ENCODE measurements at places on chromosomes 11 and 22.

DNA sequence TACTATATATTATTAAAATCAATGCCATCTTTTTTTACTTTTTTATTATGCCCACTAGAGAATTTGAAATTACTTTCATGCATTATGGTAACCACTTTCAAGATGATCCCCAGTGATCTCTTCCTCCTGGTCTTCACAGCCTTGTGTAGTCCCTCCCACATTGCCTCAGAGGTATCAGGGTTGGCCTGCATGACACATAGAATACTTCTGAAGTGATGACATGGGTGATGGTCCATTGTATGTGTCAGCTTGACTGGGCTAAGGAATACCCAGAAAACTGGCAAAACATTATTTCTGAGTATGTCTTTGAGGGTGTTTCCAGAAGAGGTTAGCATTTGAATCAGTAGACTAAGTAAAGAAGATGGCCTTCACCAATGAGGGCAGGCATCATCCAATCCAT, 14.2 kb upstream of the ISX start:
- DNase-seq: no peak

GRCh38 chr11:87036756-87037449, 831 bp upstream of the TMEM135 start:
- DNase-seq: no peak

DNA sequence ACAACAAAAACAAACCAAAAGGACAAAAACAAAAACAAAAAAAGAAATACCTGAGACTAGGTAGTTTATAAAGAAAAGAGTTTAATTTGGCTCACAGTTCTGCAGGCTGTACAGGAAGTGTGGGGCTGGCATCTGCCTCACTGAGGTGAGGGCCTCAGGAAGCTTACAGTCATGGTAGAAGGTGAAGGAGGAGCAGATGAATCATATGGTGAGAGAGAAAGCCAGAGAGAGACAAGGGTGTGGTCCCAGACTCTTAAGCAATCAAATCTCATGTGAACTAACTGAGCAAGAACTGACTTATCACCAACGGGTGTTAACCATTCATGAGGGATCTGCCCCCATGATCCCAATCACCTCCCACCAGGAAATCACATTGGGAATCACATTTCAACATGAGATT, 58.8 kb upstream of the ZBED5 start:
- DNase-seq: no peak

DNA sequence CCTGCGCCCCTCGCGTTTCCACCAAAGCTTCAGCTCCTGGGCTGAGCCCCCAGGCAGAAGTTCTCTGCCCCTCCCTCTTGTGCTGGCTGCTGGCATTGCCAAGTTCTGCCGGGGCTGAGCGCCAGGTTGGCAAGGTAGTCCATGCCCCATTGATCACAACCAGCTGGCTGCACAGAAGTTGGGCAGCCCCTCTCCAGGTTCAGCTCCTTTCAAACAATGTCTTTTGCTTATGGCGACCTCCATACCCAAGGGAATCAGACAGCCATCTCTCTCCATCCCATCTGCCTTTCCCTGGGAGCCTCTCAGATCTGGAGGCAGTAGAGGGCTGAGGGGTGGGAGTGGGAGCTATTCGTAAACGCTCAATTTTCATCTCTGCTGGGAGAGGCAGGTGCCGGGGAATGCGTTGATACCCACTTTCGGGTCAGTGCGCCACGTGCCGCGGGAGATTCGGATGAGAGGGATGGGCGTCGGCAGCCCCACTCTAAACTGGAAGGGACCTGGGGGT, 1.5 kb downstream of the ADAMTS8 start:
- no peak for DNase-seq

DNA sequence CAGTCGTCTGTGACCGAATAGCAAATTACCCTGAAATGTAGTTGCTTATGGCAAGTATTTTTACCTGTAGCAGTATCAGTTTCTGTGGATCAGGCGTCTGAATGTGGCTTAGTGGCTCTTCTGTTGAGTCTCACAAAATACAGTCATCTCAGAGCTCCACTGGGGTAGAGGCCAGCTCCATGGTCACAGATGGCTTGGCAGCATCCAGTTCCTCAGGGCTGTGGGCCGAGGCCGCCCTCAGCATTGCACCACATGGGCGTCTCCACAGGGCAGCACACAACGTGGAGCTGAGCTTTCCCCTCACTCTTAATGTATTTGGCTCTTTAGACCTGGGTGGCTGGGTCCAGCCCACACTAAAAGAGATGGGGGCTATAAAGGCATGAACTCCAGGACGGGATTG, 57.8 kb downstream of the SBF1 start:
- DNase-seq: no peak

- no peak for DNase-seq
Observed at GRCh38 chr11:34909415-34909814, 6.8 kb downstream of the APIP start.

DNA sequence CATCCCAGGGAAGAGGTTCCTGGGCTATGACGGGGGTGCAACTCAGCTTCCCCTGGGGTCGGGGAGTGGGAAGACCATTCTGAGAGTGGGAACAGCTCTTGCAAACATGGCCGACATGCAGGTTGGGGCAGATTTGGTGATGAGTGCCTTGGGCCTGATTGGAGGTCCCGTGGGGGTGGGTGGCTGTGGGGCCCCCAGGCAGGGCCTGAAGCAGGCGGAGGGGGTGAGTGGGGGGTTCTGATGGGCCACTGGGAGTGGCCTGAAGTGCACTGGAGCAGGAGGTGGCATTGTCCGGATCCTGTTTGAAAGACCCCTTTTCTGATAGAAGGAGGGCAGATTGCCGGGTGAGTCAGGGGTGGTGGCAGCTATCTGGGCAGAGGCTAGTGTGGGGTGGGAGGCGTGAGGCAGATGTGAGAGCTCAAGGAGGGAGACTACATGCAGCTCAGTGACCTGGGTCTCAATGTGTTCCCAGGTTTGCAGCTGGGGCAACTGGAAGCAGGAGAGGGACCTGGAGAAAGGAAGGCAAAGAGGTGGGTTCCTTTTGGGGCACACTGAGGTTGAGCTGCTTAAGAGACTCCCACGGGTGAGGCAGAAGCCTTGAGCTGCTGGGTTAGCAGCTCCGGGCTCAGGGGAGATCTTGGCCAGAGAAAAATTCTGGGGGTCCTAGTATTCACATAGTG, 15.1 kb downstream of the MYEOV start:
- no peak for DNase-seq

- DNase-seq: no peak
Observed at GRCh38 chr11:119371778-119372182, 9.7 kb downstream of the USP2 start.

DNA sequence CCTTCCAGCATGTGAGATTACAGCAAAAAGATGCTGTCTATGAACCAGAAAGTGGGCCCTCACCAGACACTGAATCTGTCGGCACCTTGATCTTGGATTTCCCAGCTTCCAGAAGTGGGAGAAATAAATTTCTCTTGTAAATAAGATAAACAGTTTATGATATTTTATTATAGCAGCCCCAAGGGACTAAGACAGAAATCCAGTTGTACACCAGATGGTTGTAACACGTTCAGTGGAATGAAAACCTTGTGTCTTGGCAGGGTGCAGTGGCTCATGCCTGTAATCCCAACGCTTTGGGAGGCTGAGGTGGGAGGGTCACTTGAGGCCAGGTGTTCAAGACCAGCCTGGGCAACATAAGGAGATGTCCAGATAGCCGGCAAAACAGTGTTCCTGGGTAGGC, 61.8 kb downstream of the MCHR1 start:
- no peak for DNase-seq

- DNase-seq: no peak
Observed at GRCh38 chr11:79406376-79406775, 34.5 kb downstream of the TENM4 start.

DNA sequence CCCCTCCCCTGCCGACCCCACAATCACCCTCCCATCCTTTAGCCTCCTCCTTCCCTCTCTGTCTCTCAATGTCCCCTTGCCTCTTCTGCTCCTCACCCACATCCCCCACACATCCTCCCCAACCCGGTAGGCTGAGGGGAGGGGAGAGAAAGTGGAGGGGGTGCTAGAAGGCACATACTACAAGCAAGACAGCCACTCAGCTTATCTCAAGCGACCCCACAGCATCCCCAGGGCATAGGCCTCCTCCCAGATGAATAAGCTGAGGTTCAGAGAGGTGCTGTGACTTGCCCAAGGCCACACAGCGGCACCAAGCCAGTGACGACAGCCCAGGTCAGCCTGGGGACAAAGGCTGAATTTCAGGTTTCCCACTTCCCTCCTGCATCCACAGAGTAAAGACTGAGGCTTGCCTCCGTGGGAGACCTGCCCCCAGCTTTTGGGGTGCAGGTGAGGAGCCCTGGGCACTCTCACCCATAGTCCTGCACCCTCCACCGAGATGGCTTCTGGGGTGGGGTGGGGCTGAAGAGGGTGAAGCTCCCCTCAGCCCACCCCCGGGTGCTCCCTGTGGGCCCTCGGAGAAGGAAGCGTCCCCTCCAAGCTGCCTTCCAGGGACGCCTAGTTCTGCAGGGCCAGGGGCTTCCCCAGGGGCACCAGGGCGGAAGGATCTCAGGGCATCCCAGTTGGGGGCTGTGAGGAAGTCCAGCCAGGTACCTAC, 511 bp downstream of the RAC2 start:
- DNase-seq: no peak

DNA sequence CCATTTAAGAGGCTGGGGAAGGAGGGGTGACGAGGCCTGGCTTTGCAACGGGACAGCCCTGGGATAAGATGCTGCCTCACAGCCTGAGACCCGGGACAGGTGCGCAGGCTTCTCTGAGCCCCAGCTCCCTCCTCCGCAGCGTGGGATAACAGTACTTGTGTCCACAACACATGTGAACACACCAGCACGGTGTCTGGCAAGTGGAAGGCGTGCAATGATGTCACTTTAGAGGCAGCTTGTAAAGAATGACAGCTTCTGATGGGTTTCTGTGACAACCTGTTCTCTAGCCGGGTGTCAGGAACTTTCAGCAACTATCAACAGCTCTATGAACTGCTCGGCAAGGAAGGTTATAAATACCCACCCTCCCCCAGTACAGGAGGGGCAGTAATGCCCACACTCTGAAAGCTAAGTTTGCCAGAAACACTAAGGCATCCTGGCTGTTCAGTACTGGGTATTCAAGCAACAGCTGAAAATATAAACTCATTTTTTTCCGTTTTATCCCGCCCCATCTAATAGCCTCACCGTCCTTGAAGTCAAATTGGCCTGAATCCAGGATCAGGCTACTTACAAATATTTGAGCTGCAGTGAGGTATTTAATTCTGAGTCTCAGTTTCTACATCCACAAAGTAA, 59.7 kb downstream of the MYH9 start:
- DNase-seq: no peak

DNA sequence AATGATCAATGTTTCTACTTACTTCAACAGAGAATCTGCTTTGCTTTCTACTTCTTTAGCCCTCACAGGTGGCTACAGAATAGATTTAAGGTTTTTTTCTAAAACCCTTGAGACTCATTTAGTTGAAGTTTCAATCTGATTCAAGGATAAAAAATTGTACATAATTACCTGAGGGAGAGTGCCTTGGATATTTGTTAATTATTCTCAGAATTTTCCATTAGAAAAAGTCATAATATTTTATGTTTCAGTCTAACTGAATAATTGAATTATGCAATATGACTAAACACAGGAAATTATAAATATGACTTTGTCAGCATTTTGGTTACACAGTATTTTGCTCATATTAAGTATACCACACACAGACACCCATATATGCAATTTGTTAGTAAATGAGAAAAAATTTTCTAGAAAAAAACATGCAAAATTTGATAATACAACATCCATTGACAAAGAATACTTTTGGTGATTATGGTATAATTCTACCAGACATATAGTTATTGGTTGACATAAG, at the start of gene OR8J3:
Gene OR8J3 (minus strand): TSS at position 51 of the 511 bp plus-strand sequence. CDS start 2,483 bp downstream, outside the sequence.
- no peak for DNase-seq

- no peak for DNase-seq
Observed at GRCh38 chr11:79212741-79213190, 228.1 kb downstream of the TENM4 start.

- no peak for DNase-seq
Observed at GRCh38 chr11:94993400-94993943, 20.0 kb downstream of the KDM4D start.

GRCh38 chr11:15710580-15711275, 596.0 kb downstream of the INSC start:
- no peak for DNase-seq

DNA sequence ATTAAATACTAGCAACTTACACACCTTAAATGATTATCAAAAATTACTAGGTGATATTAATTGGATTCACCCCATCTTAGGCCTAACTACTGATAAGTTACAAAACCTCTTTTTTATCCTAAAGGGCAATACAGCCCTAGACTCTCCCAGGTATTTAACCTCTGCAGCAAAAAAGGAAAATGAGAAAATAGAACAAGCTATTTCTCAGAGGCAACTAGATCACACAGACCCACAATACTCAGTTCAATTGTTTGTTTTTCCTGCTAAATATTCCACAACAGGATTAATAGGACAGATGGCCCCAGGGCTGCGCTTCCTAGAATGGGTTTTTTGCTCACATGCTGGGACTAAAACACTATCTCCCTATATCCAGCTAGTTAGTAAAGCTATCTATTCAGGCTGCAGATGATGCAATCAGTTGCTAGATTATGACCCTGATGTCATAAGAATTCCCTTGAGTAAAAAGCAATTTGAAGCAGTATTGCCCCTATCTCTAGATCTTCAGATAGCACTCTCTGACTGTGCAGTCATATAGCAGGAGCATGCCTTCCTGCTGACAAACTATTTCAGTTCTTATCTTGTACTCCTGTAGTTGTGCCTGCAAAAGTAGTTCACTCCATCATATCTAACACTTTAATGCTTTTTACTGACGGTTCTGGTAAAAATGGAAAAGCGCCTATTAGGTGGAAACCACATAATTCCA, 1595.5 kb upstream of the TENM4 start:
- DNase-seq: no peak

DNA sequence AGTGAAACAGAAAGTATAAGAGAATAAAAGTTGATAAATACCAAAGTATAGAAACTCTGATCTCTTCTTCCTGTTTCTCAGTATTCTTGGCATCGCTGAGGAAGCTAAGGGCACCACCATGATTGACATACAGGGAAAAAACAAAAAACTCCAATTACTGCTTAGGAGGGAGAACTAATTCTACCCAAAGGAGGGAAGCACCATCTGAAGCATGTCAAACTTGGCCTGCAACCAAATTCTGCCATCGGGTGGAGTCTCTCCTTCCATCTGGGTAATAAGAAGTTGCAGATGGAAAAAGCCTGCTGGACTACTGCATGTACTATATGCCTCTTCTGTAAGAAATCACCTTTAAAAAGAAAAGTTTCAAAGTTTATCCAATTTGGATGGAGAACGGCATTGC, 30.5 kb upstream of the PPP2R1B start:
- no peak for DNase-seq

DNA sequence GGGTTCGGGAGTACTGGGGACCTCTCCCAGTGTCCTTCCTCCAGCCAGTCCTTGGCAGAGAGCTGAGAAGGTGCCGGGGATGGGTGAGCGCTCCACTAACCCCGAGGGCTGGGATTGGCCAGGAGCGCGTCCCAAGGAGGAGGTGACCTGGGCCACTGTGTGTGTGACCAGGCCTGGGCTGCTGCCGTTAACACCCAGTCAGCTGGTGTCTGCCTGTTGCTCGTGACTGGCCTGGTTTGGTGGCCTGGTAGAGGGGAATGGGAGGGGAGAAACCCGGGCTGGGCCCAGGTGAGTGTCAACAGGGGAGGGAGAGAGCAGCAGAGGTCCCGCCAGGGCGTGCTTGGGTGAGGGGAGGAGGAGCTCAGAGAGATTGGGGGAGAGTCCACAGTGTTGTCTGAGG, 29.9 kb upstream of the GRAMD4 start:
- DNase-seq: no peak

- no peak for DNase-seq
Observed at GRCh38 chr11:69652999-69653398, 12.0 kb downstream of the CCND1 start.

GRCh38 chr11:120652705-120653335, 141.3 kb downstream of the GRIK4 start:
- DNase-seq: no peak
